ENCODE measurements at places on chromosomes 5 and 9.

- DNase-seq: no peak
These were observed 217.5 kb upstream of the OTULINL start for GRCh38 chr5:14364096-14364495.

DNA sequence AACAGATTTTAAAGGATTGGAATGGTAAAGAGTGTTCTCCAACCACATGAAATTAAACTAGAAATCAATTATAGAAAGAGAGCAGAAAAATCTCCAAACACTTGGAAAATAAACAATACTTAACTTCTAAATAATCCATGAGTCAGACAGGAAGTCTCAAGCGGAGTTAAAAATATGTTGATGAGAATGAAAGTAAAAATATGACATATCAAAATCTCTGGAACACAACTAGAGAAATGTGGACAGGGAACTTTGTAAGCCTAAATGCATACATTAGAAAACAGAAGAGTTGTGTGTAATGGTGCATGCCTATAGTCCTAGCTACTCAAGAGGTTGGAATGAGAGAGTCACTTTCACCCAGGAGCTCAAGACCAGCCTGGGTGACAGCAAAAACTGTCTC lies 47.9 kb upstream of the ZNF618 start:
- DNase-seq: no peak

DNA sequence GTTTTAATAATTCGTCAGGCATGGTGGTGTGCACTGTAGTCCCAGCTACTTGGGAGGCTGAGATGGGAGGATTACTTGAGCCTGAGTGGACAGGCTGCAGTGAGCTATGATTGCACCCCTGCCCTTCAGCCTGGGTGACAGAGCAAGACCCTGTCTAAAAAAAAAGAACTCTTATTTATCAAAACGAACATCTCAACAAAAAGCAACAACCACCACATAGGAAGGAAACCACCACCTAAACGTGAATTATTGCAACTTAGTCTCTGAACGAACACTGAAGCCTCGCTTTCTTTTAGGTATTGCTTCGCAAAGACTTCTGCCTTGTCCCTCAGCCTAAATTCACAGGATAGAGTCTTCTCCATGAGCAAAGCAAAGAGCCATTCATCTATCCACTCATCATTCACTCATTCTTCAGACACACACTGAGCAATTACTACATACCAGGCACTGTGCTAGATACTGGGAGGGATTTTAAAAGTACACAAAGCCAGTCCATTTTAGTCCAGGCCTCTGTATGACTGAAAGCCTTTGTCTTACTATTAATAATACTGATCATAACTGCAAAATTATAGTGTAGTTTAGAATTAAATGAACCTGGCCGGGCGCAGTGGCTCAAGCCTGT lies 57.4 kb downstream of the THBS4 start:
- no peak for DNase-seq

GRCh38 chr9:85741095-85741874 lies 469 bp downstream of the AGTPBP1 start:
- DNase-seq: peak; percentile 8

DNA sequence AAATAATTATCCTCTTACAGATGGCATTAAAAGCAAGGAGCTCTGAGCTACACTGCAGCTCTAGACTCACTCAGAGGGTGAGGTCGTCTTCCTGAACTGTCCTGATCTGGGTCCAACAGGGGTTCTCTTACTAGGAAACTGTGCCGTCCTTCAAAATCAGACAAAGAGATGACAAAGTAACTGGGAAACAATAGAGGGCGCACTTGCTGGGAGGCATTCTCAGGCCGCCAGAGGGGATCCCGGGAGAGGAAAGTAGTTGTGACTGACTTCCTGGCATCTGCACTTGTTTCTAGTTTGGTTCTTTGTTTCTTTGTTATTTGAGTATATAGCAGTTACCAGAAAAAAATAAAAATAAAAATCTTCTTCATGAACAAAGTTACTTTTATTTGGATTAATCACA lies 142.9 kb upstream of the MSX2 start:
- DNase-seq: no peak

DNA sequence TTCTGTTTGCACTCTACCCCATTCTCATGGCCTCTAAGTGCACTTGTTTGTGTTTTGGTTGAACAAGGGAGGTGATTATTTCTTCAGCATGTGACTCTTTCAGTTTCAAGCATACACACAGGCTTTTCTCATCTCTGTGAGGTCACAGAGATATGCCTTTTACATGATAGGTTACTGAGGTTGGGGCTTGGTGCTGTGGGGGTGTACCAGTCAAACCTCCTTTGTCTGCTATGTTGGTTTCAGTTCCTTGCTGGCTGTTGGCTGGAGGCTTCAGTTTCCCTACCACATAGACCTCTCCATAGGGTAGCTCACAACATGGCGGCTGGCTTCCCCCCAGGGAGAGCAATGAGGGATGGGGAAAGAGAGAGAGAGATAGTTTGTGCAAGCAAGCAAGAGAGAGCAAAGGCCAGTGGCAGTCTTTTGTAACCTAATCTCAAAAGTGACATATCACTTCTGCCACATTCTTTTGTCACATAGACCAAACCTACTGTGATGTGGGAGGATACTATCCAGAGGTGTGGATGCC lies 96.7 kb upstream of the SEMA6A start:
- DNase-seq: peak; percentile 63

DNA sequence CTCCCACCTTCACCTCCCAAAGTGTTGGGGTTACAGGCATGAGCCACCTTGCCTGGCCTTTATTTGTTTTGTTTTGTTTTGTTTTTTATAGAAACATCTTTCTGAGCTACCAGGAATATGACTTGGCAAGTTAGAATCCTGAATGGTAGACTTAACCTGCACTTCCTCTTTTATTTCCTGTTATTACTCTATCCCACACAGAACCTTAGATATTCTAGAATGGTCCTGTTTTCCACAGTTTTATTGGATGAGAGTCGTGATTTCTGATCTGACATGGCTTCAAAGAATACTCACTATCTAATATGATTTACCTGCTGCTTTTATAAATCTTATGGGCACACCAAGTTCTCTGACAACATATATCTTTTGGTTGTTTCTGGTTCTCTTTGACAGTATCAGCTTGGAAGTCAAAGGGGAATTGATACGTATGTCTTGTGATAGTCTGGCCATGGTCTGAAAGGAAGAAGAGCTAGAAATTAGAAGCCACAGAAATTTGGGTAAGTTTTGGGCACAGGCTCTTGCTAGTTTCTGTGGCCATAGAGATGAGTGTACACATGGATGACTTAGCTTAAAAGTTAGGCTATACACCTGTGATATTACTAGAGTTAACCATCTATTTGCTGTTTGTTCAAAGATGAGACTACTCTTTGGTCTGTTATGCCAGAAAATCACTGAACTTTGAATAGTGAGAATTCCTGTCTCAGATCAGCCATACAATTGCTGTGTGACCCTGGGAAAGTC lies 4.7 kb upstream of the PANK3 start:
- peak; percentile 61 for DNase-seq

- DNase-seq: no peak
These were observed 38.5 kb downstream of the FAM219A start for GRCh38 chr9:34419716-34420504.

DNA sequence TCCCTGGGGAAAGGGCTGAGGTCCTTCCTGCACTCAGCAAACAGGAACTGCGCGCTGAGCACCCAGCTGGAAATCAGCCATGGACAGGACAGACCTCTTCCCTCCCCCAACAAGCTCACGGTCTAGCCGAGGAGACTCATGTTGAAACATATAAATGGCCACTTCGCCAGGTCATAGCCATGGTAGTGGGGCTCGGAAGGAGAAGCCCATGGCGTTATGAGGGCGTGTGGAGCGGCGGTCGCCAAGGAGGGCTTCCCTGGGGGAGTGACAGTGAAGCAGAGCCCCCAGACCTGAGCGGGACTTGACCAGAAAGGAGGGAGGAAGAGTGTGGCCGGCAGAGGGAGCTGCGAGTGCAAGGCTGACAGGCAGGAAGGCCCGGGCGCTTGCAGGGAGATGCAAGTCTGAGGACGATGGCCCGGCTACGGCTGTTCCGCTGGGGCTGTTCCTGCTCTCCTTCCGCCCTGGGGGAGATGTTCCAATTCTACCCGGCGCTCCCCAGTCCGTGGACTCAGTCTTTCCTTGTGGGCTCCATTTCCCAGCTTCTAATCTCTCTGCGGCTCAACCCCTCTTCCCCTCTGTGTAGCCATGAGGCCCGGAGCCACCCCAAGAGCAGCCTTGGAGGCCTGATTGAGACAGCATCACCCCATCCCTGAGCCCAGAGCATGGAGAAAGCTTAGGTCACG lies 43.9 kb upstream of the PRRC2B start:
- DNase-seq: peak; percentile 43

- DNase-seq: no peak
These were observed 3.0 kb downstream of the N4BP3 start for GRCh38 chr5:178116143-178116885.

GRCh38 chr5:90873033-90873517 lies 314.5 kb downstream of the ADGRV1 start:
- DNase-seq: no peak

- no peak for DNase-seq
These were observed 181.5 kb upstream of the OR13F1 start for GRCh38 chr9:104322596-104322995.

GRCh38 chr9:107637421-107638420 lies 148.2 kb upstream of the KLF4 start:
- no peak for DNase-seq

DNA sequence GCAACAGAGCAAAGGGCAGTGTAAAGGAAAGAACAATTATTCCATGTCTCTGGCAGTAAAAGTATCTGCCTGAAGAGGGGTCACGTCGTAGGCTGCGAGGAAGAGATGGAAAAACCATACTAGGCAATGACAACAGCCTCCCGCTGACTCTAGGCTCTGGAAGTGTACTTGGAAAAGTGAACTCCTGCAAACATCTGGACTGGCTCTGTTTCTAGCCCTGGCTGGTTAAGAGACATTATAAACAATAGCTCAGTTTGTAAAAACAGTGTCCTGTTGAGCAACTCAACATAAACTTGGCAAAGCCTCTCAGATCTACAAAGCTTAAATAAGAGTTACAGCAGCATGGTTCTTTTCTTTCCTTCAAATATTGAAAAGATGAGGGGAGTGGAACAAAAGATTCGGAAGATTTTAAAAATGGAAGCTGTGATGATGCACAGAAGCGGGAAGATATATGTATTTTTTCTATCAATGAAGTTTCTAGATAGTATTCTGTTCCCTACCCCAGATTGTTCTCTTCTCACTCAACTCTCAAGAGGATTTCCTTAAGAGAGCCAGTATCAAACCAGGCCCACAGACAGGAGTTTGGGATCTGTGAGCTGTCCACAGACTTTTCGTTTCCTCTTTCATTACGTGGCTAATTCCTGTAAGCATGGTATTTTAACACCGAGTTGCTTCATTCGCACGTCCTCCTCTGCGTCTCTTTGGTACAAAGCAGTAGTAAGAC lies 79.4 kb downstream of the SPTLC1 start:
- DNase-seq: no peak

GRCh38 chr5:59152701-59153245 lies 569.9 kb downstream of the RAB3C start:
- no peak for DNase-seq

- DNase-seq: no peak
These were observed 41.8 kb downstream of the LMNB1 start for GRCh38 chr5:126818736-126819135.

GRCh38 chr5:41641621-41642020 lies 131.2 kb upstream of the PLCXD3 start:
- no peak for DNase-seq

GRCh38 chr5:131659841-131660240 lies 24.8 kb upstream of the RAPGEF6 start:
- no peak for DNase-seq

- no peak for DNase-seq
These were observed 1.5 kb downstream of the FAM170A start for GRCh38 chr5:119630752-119631440.

DNA sequence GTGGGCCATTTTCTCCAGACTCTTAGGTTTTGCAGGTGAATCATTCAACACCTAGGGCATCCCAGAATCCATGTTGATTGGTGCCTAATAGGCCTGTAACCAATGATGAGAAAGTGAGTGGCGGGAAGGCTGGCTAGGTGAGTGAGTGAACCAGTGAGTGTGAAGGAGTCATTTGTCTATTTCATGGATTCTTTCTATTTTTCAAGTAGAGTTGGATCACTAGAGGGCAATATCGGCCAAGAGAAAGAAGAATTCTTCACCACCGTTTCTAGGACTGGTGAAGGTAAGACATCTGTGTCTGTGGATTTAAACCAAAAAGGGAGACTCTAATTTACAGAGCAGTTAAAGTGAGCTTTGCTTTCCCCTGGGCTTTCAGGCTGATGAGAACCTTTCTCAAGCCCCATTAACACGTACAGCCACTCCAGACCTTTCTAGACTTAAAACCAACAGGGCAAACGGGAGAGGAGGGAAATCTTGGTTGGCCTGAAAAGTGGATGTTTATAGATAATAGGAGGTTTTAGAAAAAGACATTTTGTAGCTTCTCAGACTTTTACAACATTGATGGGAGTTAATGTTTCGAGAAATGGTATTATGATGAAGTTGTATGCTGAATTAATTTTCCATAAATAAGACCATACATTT lies 114.3 kb upstream of the IL12B start:
- DNase-seq: no peak

DNA sequence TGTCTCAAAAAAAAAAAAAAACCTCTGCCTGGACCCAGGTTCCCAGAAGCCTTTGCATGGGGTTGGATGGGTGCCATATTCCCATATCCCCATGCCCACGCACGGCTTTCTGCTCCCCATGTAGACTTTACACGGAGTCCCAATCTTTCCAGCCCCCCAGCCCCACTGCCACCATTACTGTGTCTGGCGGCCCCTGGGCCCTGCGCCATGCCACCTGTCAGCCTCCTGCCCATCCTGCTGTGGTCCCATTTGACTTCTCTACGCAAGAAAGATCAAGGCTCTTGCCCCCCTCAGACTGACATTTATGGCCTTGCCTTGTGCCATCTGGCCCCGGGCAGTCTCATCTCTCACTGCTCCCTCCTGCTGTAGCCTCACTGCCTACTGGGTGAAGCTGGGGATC lies 6.5 kb upstream of the AK1 start:
- no peak for DNase-seq

- no peak for DNase-seq
These were observed 8.1 kb upstream of the COL5A1 start for GRCh38 chr9:134633362-134634142.

DNA sequence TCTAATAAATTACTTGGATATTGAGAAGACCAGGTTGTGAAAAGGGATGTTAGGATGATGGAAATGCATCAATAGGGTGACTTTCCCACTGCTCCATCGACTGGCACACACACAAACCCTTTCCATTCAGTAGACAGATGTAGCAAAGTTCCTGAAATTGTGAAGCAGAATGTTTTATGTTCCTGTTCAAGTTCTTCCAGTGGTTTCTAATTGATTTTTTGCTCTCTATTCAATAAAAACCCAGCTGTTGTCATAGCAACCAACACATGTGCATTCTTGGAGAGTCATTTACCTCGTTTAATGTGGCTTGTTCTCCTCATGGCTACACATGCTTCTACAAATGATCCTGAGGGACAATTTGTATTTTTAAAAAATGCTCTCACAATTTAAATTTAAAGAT lies 244.6 kb downstream of the RAB3C start:
- DNase-seq: no peak

GRCh38 chr5:2453781-2454180 lies 297.7 kb downstream of the IRX2 start:
- no peak for DNase-seq

- no peak for DNase-seq
These were observed 590.3 kb upstream of the C9orf72 start for GRCh38 chr9:28163619-28164018.

GRCh38 chr9:129146441-129146941 lies 31.6 kb downstream of the IER5L start:
- DNase-seq: no peak

All from GM12864 (cell line).